NCI-H1436 (cell line): ENCODE measurements at places on chromosomes 2 and 18.

GRCh38 chr2:20050104-20050645 lies 1.3 kb downstream of the LAPTM4A start:
- DNase-seq, result peak; percentile 92

- no peak for DNase-seq
Measured at GRCh38 chr2:216583147-216583546, 50.1 kb upstream of the IGFBP2 start.

DNA sequence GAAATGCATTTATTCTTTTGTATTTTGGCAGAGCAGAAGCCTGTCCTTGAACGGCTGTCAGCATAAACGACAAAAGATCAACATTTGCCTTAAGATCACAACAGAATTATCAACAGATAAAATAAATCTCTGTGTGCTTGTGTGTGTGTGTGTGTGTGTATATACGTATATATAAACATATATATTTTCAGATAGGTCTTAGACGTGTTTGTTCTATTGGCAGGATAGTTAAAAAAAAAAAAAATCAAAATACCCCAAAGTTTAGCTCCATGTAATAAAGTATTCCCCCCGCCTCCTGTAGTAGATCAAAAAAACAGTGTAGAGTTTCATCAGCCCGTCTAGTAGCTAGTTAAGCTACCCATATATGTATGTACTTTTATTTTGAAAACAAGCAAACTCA lies 107.9 kb downstream of the CHN1 start:
- DNase-seq, result no peak

GRCh38 chr18:31438402-31438801 lies 9.1 kb upstream of the DSG3 start:
- DNase-seq, result no peak

GRCh38 chr2:227513113-227513512 lies 41.2 kb downstream of the AGFG1 start:
- DNase-seq, result no peak

DNA sequence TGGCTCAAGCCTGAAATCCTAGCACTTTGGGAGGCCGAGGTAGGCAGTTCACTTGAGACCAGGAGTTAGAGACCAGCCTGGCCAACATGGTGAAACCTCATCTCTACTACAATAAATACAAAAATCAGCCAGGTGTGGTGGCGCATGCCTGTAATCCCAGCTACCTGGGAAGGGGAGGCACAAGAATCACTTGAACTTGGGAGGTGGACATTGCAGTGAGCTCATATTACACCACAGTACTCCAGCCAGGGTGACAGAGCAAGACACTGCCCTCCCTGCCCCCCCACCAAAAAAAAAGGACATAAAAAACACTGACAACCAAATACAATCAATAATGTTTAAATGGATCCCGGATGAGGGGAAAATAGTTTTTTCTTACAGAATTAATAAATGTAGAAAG lies 7.8 kb downstream of the TIA1 start:
- DNase-seq, result no peak

DNA sequence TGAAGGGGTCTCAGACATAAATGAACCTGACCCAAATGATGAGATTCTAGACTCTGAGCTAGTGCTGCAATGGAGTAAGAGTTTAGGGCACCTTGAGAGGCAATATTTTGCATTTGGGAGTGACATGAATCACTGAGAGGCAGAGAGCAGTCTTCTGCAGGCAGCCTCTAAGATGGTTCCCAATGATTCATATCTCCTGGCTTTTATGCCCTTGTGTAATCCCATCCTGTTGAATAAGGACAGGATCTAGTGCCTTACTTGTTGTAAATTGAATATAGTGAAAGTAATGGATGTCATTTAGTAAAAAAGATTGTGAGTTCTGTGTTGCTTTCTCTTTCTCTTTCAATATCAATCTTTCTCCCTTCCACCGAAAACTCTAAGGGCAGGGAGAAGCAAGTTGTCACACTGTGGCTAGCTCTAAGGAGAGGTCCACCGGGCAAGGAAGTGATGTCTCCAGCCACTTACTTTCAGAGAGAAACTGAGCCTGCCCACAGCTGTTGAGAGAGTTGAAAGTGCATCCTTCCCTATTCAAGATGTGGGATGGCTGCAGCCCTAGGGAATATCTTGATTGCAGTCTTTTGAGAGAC lies 144.7 kb downstream of the TRIB2 start:
- no peak for DNase-seq

GRCh38 chr2:50859110-50859509 lies 172.8 kb downstream of the NRXN1 start:
- DNase-seq, result no peak

- DNase-seq, result no peak
Measured at GRCh38 chr2:219697811-219698747, 70.6 kb downstream of the SLC4A3 start.

- DNase-seq, result peak; percentile 43
Measured at GRCh38 chr18:24176727-24177416, 38.0 kb downstream of the CABYR start.

GRCh38 chr2:2566396-2567323 lies 235.6 kb upstream of the MYT1L start:
- no peak for DNase-seq

DNA sequence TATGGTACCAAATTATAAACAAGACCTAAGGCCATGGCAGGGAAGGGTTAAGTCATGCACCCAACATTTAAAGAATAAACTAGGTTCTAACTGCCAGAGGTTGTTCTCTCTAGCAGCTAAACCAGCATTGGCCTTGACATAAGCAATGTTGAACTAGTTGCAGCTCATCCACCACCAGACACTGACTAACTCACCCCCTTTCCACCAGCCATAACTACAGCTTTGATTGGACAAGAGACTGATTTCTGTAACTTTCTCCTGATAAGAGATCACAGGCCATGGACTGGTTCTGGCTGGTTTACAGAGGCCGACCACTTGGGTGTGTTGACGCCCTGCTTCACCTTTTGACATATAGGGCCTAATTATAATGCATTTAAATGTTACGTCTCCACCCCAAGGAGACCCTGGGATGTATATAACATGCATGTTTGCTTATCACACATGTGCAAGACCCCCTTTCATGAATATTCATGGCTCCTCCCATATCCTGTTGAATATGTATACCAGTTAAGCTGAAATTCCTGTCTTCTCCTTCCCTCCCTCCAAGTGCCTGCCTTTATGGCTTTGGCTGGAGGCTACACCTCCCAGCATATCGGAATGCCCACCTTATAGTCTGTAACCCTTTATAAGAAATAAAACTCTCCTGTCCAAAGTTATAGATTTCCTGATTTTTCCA lies 75.9 kb downstream of the MRPS9 start:
- DNase-seq, result no peak

GRCh38 chr2:173965372-173966025 lies at the start of gene SP3:
Gene SP3, minus strand, starts transcription at chr2:173965373. Its CDS starts 202 bp downstream, at chr2:173965171.
- peak; percentile 96 for DNase-seq

DNA sequence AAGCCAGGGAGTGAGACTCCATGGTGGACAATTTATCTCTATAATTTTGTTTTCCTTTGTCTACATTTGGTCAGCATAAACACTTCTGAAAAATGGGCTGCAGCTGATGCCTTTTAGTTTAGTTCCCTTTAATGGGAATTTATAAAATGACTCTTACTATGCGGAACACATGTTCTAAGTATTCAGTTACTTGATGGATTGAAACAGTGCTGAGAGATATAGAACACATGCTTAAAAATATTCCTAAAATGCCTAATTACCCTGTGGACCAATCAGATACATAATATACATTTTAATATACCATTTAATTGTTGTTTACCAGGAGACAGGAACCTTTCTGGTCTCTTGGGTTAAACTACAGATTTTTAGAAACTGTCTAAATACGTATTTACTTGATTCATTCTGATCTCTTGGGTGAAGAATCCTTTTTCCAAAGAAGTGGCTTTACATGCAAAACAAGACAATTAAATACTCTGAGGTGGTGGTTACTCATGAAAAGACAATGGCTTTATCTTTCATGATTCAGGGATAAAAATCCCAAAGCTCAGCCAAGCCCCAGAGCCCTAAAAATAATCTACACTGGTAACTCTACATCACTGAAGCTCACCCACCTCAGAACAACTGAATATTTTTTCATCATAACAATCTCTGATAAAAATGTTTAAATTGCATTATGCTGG lies 128.1 kb upstream of the SERTAD2 start:
- DNase-seq, result no peak

DNA sequence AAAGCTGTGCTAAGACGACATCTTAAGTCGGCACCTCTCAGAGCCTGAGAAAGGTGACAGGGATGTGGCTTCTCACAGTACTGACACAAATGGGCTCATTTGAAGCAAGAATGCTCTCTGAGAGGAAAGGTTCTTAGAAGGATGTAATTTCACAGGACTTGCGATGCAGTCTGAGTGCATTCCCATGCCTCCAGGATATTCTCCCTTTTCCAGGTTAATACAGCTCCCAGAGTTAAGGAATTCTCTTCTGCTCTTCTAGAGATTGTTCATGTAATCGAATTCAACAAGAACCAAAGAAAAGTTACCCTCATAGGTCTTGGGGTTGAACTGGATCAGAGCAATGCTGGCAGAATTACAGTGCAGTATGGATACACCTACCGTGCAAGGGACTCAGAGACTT lies 131.0 kb downstream of the GALR1 start:
- no peak for DNase-seq

DNA sequence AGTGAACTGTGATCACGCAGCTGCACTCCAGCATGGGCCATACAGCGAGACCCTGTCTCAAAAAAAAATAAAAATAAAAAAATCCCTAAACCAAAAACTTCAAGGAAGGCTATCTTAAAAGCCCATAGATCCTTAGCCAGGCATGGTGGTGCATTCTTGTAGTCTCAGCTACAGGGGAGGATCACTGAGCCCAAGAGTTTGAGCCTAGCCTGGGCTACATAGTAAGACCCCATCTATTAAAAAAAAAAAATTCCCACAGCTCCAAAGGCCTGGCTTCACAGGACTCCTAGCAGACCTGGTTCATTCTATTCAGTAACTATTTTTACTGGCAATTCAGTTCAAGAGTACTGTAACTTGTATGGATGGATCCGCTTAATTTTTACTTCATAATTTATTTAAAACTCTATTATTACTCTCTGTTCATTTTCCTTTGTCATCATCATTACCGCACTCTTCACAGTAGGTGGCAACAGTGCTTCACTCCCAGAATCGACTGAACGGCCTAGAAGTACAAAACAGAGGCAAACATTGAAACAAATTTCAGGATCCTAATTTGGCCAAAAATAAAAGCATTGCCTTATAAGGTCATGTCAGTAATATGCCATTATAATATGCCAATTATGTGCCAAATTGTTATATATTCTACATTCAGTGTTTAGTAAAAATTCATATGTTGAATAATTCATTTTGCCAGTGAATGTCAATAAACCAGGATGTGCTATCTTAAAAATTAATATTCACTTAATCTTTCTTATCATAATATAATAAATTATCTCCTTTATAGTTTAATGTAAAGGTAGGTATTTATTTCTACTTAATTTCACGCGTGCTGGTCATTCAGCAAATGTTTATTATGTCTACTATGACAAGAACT lies 14.3 kb upstream of the STAM2 start:
- DNase-seq, result peak; percentile 37

- DNase-seq, result no peak
Measured at GRCh38 chr2:119423108-119423444, 8.6 kb upstream of the TMEM37 start.

GRCh38 chr2:104289651-104290565 lies 564.0 kb upstream of the POU3F3 start:
- DNase-seq, result no peak

GRCh38 chr2:125427721-125428315 lies 1228.1 kb upstream of the GYPC start:
- no peak for DNase-seq
